Stimulated activated CD8-positive, alpha-beta memory T cell treated with anti-CD3 and anti-CD28 coated beads, Interleukin-7, amount 100 ng/mL, for 4 hours (primary cell): ENCODE measurements at places on chromosomes 13 and 19.

GRCh38 chr19:13037731-13038130 is 42.5 kb downstream of the NFIX start:
- DNase-seq = no peak

GRCh38 chr13:97185751-97186150 is 36.4 kb upstream of the MBNL2 start:
- no peak for DNase-seq

DNA sequence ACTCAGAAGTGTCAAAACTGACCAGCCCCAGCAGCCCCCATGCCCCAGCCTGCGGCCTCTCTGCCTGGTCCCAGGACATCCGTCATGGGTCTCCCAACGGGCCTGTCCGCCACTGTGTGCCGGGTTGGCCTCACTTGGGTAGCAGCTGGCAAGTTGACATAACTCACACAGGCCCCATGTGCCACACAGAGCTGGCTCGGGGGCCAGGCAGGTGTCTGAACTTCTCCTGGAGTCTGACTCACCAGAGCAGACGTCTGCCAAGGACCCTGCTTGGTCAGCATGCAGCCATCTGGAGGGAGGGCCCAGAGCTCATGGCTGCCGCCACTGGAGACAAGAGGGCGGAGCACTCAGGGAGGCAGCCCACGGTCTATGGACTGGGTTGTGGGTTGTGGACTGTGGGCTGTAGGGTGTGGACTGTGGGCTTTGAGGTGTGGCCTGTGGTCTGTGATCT is 32.0 kb upstream of the TMEM255B start:
- DNase-seq = no peak

DNA sequence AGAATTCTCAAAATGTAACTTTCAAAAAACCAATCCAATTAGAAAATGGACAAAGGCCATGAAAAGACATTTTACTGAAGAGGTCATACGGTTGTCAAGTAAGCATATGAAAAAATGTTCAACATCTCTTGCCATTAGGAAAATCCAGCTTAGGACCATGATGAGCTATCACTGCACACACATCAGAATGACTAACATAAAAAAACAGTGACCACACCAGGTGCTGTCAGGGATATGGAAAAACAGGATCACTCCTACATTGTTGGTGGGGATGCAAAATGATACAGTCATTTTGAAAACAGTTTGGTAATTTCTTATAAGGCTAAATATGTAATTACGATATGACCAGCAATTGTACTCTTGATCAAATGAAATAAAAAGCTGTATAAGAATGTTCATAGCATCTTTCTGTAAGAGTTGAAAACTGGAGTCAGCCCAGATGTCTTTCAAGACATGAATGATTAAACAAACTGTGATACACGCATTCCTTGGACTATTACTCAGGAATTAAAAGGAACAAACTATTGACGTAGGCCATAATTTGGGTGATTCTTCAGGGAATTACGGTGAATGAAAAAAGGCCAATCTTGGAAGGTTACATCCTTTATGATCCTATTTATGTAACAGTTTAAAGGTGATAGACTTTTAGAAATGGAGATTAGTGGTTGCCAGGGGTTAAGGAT is 26.9 kb upstream of the RCBTB2 start:
- no peak for DNase-seq
